ENCODE measurements at places on chromosomes 6 and 20.

- no peak for DNase-seq
Measured at GRCh38 chr6:13412639-13413465, 74.5 kb downstream of the GFOD1 start.

GRCh38 chr20:55052459-55052858 lies 577.1 kb downstream of the DOK5 start:
- DNase-seq, result no peak

DNA sequence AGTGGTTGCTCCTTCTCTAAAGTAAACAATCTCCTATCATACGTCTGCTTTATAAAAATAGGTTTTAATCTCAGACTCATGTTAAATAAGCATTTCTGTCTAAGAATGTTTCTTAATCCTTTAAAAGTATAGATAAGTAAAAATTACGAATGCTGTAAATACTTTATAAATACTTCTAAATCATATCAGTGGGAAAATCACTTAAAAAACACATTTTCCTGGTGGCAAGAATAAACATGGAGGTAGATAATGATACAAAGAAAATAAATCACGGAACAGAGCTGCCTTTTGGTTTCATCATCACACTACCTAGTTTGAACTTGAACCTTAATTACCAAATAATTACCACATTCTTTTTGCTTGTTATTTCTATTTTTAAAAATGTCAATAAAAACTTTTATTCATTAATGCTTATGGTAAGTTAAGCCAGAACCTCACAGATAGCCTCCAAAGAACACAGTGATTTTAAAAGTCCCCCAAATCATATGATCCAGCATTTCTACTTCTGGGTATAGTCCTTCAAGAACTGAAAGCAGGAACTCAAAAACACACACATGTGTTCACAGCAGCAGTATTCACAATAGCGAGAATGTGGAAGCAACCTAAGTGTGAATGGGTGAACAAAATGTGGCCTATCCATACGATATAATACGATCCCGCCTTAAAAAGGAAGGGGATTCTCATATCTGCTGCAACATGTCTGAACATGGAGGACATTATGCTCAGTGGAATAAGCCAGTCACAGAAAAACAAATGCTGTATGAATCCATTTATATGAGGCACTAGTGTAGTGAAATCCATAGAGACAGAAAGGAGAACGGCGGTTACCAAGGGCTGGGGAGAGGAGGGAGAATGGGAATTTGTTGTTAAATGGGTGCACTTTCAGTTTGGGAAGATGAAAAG lies 72.4 kb downstream of the SLC22A23 start:
- no peak for DNase-seq

- DNase-seq, result no peak
Measured at GRCh38 chr6:166520905-166521834, 65.3 kb downstream of the RAMACL start.

GRCh38 chr6:111662794-111663593 lies 57.3 kb upstream of the TRAF3IP2 start:
- peak; percentile 78 for DNase-seq

DNA sequence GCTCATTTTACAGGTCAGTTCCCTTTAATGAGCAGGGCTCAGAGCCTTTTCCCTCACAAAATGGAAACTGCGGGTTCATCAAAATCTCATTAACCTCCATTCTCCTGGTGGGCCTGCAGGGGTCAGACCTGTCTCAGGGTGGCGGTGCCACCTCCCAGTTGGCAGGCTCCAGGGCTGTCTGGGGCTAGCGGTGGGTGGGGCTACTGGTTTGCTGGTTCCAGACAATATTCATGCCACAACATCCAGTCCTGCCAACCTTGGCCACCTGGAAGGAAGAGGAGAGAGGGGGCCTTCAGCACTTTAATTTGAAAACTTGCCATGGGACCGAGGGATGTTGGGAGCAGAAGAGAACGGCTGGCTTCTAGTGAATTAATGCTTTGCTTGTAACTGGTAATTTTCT lies 41.9 kb upstream of the CTNNBL1 start:
- peak; percentile 64 for DNase-seq

GRCh38 chr6:44056392-44057237 lies 70.6 kb downstream of the MRPL14 start:
- no peak for DNase-seq

- DNase-seq, result peak; percentile 23
Measured at GRCh38 chr6:83867527-83868161, 8.2 kb downstream of the CYB5R4 start.

- no peak for DNase-seq
Measured at GRCh38 chr6:137870308-137870644, 3.2 kb downstream of the TNFAIP3 start.

- no peak for DNase-seq
Measured at GRCh38 chr6:11273406-11274065, 41.1 kb upstream of the NEDD9 start.

DNA sequence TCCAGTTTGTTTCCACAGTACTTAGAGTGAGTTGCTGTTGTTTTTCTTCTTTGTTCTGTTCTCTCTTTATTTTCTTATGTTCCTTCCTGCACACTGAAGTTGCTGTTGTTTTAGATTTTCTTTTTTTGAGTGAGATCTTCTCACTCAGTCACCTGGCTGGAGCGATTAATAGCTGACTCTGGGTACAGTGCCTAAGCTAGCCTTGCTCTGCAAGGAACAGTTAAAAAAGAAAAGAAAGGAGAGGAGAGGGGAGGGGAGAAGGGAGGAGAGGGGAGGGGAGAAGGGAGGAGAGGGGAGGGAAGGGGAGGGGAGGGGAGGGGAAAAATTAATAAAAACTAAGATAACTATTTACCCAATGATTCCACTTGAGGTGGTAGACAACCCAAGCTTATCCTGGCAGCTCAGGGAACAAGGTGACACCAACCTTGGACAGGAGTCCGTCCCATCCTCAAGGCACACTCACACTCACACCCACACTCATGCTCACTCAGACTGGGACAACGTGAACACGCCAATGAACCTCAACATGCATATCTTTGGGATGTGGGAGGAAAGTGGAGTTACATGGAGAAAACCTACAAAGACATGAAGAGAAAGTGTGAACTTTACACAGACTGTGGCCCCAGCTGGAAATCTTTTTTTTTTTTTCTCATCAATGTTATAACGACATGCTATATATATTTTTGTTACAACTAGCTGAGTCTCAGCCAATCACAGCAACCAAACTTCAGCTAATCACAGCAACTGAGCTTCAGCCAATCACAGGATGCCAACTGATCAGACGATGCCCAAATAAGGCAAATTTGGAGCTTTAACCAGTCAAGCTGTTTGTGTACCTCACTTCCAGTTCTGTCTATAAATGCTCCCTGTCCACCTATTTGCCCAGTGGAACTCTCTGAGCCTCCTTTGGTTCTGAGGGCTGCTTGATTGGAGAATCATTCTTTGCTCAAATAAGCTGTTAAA lies 124.1 kb downstream of the SGK1 start:
- no peak for DNase-seq

DNA sequence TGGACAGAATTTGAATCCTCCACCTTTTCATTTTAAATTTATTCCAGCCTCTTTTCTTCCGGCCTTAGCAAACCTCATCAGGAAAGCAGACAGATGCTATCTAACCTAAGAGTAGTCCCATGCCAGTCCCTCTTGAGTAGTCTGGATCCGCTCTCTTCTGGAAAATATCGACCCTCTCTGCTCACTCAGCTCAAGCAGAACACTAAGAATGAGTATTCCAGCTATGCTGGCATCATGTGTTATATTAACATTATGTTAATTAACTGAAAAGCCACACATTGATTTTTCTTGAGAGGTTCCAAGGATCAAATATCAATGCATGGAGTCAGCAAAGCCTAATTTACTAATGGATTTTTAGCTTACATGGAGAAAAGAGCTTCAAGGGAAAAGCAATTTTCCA lies 161.4 kb downstream of the ID4 start:
- no peak for DNase-seq

DNA sequence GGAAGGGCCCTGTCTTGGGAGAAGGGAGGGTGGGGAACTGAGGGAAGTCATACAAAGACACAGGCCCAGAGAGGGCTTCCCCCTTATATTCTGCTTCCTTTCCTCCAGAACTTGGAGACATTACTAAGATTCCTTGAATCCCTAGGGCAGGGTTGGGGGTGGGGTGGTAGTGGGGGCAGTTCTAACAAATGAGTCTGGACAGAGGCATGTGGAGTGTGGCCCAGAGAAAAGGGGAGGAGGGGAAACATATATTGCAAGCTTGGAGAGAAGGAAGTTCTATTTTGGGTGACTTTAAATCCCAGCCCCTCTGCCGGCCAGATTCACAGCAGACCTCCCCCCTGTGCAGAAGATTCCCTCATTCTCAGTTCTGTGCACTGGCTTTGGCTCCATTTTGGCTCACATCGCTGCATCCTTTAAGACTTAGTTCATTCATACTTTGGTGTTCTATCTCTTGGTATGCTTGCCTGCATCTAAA lies 43.7 kb downstream of the DAAM2 start:
- no peak for DNase-seq

GRCh38 chr20:50496773-50497385 lies 13.3 kb upstream of the PTPN1 start:
- DNase-seq, result no peak
